ENCODE measurements at places on chromosomes 2 and 18.

DNA sequence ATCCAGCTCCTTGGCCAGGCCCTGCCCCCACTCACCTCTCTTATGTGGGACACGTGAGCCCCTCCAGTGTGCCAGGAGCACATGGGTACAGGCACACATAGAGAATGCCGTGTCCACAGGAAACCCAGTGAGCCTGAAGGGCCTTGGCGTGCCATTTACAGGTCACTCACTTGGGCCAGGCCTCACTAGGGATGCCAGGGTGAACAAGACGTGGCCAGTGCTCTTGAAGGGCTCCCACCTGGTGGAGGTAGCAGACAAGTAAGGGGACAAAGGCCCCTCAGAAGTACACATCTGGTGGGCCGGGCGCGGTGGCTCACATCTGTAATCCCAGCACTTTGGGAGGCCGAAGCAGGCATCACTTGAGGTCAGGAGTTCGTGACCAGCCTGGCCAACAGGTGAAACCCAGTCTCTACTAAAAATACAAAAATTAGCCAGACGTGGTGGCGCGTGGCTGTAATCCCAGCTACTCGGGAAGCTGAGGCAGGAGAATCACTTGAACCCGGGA lies 15.1 kb upstream of the C1QL2 start:
- no peak for DNase-seq

DNA sequence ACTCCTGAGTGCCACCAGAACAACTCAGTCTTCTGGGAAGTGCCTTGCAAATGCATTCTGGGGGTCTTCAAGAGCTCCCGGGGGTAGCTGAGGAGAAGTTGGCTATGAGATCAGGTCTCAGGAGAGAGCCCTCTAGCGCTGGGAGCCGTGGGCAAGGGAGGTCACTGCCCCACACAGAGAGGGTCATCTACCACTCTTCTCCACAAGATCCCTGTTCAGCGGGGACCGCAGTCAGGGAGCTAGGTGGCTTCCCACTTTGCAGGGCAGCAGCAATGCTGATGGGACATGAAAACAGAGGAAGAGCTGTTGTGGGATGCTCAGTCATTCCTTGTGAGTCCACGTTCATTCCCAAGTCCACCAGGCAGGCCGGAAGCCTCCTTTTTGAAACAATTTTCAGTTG lies 66.6 kb downstream of the ACKR3 start:
- DNase-seq: no peak

- no peak for DNase-seq
These were observed 26.7 kb downstream of the TMEM127 start for GRCh38 chr2:96239091-96239490.

GRCh38 chr2:176793792-176794191 lies 418.8 kb upstream of the HNRNPA3 start:
- no peak for DNase-seq

GRCh38 chr18:36176177-36176584 lies 11.1 kb upstream of the MOCOS start:
- DNase-seq: no peak

GRCh38 chr2:95392730-95393455 lies 9.6 kb upstream of the FAHD2A start:
- no peak for DNase-seq

DNA sequence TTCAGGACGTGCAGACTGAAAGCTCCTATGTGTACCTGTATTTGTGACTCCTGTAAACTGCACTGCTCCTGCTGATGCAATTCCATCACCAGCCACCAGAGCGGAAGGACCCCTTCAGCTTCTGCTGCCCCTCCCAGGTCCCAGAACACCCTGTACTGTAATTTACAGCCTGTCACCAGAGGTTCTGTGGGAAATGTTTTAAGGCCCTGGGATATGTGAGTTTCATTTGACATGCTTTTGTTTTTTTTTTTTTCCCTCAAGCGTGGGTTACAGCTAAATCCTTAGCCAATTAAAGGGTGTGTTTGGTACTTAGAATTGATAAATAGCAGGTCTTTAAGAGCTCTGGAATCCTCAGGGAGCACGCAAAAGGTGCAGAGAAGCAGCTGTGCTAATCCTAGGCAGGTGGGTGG lies 79.4 kb downstream of the KCTD1 start:
- DNase-seq: no peak

- DNase-seq: peak; percentile 63
These were observed 372 bp upstream of the WDSUB1 start for GRCh38 chr2:159286709-159287441.

DNA sequence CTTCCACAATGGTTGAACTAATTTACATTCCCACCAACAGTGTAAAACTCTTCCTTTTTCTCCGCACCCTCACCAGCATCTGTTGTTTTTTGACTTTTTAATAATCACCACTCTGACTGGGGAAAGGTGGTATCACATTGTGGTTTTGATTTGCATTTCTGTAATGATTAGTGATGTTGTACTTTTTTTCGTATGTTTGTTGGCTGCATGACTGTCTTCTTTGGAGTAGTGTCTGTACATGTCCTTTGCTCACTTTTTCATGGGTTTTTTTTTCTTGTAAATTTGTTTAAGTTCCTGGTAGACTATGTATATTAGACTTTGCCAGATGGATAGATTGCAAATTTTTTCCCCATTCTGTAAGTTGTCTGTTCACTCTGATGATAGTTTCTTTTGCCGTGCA lies 574.8 kb downstream of the KCNJ3 start:
- DNase-seq: no peak

DNA sequence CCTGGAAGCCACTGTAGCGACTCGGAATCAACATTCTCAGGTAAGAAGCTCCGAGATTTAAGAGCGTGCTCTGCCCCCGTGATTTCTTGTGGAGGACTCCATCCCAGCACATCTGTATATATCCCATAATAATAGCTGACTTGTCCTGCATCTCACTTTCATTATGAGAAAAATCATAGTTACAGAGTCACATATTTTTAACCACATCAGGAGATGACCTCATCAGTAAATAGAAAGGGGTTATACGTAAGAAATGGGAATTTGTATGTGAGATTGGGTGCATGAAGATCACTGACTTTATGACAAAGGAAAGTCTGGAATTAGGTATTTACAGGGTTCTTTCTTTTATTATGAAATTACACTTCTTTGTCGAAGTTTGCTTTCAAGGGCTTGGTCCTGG lies 16.4 kb upstream of the TMEM18 start:
- DNase-seq: no peak

DNA sequence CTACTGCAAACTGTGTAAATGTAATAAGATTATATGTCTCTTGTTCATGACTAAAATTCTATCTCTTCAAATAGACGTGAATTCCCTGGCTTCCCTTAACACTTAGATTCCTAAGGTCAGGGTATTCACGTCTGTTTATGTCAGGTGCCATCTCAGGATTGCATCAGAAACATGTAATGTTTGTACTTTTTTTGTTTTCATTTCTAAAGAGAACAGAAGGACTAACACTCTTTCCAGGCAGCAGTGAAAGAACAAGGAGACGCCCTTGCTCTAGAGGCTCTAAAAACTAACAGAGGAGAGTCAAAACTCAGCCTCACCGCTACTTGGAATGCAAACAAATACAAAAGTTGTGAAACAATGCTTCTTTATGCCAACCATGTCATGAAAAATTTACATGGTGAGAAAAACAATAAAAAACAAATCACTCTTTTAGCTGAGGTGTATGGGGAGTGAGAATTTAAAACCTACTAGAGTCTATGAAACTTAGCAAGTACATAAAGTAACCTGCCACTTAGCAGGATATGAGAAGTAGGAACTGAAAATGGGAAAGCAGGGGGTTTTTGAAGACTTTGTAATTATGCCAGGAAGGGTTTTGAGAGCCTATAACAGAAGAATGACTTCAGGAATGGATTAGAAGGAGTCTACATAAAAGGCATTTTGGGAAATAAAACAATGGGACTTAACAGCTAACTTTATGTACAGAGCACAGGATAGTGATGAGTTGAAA lies 522.7 kb downstream of the THSD7B start:
- DNase-seq: no peak

GRCh38 chr2:232541961-232542714 lies 2.6 kb downstream of the CHRNG start:
- DNase-seq: no peak

DNA sequence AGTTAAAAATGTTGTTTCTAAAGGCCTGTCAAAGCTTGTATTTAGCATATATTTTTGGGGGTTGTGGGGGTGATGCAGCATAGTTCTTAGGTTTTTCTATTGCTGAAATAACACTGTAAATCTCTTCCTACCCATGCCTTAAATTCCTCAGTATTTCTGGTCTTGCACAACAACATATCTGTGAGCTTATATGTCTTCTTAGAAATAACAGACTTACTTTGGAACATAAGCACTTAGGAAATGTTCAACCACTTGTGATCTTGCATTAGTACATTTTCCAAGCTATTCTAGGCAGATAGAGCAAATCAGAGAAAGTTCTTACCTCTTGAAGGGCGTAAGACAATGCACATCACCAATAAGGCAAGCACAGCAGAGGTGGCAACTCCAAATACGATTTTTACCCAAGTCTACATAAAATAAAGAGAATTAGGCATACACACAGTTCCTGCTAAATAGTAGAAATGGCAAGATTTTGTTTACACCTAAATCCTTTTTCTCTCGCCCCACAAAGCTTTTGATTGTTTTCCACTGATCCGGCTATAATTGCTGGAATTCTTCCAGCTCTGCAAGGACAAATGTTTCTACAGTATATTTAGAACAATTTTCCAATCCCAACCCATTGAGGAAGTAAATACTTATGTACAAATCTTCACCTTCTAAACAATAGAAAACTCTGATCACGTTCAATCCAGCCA lies 512 bp downstream of the FAP start:
- DNase-seq: no peak

DNA sequence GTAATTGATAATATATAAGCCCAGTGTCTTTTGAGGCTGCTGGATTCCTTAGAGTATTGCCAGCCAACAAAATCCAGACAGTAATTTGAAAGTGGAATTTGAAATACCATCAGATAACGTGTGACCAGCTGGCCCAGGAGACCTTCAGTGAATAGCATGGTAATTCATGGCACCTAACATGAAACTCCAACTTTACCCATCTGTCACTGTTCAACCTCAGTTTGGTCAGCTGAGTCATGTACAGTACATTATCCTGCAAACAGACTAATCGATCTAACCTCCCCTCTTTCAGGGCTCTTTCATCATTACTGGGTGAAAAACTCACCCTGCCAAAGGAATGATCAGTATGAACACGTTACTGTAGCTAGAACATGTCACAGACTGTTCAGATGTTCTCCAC lies 230.6 kb downstream of the DOK6 start:
- DNase-seq: no peak

DNA sequence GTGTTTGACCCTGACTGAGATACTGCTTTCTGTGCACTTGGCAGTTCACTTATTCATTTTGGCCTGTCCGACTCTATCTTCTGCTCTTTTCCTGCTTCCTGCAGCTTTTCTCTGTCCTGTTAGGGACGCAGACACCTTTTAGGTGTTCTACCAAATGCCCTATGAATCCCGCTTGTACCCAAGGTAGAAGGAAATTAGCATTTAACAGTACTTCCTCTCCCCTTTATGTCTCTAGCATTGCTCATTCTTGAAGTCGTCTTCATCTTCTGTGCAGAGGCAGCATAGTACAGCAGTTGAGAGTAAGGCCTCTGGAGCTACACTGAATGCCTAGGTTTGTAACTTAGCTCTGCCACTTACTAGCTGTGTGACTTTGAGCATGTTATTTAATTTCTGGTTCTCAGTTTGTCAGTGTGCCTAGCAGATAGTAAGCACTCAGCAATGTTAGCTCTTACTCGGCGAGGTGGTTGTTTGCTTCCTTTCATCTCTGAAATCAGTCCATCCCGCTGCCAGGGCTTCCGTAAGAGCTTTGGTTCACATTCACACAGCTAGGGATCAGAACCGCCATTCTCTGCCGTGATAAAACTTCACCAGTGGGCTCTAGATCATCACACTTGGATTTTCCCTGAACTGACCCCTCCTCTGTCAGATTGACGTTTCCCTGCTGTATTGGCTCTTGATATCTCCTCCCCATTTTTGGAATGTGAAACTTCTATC lies 1.4 kb downstream of the CCT7 start:
- no peak for DNase-seq
